ENCODE measurements at places on chromosomes 7 and 10.

DNA sequence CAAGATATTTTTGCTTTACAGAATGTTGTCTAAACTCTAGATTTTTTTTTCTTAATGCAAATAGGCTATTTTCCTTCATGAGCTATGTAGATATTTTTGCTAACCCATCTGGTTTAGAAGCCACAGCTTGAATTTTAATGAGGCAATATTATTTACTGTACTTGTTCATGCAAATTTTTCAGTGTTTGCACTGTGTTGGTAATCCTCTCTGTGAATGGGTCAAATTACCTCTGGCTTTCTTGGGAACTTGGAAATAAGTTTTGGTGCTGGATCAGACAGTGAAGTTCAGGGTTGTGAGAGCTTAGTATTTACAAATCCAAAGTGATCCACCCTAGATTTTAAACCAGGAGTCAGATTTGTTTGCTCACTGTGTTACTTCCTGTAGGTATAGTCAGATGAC lies 686.9 kb downstream of the NXPH1 start:
- no peak overlapping the region for H3K4me3 ChIP-seq
- H3K4me1 ChIP-seq = no peaks in the 10 kb centered on the region
- no peaks in the 10 kb centered on the region for H3K36me3 ChIP-seq
- no peak overlapping the region for H3K27ac ChIP-seq
- H3K27me3 ChIP-seq = no peaks in the 10 kb centered on the region

DNA sequence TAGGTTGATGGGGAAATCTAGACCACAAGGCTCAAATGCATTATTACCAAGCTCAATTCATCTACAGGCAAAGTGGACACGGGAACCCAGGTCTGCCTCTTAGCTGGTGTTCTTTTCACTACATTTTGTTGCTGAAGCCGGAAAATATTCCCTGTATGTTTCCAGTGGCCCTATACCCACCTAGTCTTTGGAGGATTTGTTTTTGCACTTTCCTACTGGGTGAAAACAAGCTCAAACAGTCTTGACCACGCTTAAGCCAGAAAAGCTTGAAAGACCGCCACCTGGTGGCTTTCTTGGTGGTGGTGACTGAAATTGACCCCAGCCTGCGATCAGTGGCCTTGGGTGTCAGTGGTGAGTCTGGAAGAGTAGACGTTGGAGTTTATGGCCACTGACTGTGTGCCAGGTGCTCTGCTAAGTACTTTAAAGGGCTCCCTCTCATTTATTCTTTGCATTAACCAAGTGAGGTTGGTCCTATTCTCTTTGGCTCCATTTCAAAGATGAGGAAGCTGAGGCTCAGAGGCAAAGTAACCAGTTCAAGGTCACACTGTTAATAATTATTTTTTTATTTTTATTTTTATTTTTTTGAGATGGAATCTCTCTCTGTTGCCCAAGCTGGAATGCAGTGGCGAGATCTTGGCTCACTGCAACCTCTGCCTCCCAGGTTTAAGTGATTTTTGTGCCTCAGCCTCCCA lies 11.1 kb upstream of the CRTAC1 start:
- H3K4me3 ChIP-seq = no peak overlapping the region
- peaks cover 80% of the 10 kb centered on the region for H3K27me3 ChIP-seq
- peaks cover 6% of the 10 kb centered on the region for H3K36me3 ChIP-seq
- no peak for DNase-seq
- H3K27ac ChIP-seq = no peak overlapping the region
- peaks cover 7% of the 10 kb centered on the region for H3K4me1 ChIP-seq

DNA sequence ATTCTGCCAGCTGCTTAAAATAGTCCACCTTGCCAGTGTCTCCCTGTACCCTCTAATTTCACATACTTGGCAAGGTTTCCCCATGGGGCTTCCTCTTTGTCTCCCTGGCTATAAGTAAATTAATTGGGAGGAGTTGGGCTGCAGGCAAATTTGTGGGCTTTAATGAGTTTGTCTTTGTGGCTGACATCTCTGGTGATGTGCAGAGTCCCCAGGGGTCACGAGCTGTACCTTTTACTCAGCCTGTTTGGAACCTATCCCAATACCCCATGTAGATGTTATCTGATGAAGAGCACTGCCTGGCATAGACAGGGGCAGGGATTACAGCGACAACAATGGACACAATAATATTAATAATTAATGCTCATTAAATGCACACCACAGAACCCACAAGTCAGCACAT lies 132.5 kb downstream of the SLIT1 start:
- H3K27ac ChIP-seq = no peak overlapping the region
- H3K4me1 ChIP-seq = no peaks in the 10 kb centered on the region
- DNase-seq = no peak
- peaks cover 31% of the 10 kb centered on the region for H3K27me3 ChIP-seq

GRCh38 chr10:60573336-60573735 lies 183.7 kb upstream of the ANK3 start:
- DNase-seq = no peak
- H3K27ac ChIP-seq = peak overlapping the region; percentile 92
- peak overlapping the region; percentile 82 for H3K4me3 ChIP-seq
- peaks cover 25% of the 10 kb centered on the region for H3K4me1 ChIP-seq
- peaks cover 9% of the 10 kb centered on the region for H3K27me3 ChIP-seq
- peaks cover 3% of the 10 kb centered on the region for H3K36me3 ChIP-seq

- no peaks in the 10 kb centered on the region for H3K27me3 ChIP-seq
- no peak overlapping the region for H3K27ac ChIP-seq
- DNase-seq = no peak
- no peak overlapping the region for H3K4me3 ChIP-seq
- H3K4me1 ChIP-seq = peaks cover 19% of the 10 kb centered on the region
- peaks cover 2% of the 10 kb centered on the region for H3K36me3 ChIP-seq
Measured at GRCh38 chr10:47287365-47287802, 12.6 kb upstream of the GDF10 start.

- H3K4me1 ChIP-seq = no peaks in the 10 kb centered on the region
- DNase-seq = no peak
- no peak overlapping the region for H3K27ac ChIP-seq
- H3K4me3 ChIP-seq = no peak overlapping the region
- no peaks in the 10 kb centered on the region for H3K36me3 ChIP-seq
- peaks cover 44% of the 10 kb centered on the region for H3K27me3 ChIP-seq
Measured at GRCh38 chr7:35546691-35547429, 148.1 kb downstream of the HERPUD2 start.

DNA sequence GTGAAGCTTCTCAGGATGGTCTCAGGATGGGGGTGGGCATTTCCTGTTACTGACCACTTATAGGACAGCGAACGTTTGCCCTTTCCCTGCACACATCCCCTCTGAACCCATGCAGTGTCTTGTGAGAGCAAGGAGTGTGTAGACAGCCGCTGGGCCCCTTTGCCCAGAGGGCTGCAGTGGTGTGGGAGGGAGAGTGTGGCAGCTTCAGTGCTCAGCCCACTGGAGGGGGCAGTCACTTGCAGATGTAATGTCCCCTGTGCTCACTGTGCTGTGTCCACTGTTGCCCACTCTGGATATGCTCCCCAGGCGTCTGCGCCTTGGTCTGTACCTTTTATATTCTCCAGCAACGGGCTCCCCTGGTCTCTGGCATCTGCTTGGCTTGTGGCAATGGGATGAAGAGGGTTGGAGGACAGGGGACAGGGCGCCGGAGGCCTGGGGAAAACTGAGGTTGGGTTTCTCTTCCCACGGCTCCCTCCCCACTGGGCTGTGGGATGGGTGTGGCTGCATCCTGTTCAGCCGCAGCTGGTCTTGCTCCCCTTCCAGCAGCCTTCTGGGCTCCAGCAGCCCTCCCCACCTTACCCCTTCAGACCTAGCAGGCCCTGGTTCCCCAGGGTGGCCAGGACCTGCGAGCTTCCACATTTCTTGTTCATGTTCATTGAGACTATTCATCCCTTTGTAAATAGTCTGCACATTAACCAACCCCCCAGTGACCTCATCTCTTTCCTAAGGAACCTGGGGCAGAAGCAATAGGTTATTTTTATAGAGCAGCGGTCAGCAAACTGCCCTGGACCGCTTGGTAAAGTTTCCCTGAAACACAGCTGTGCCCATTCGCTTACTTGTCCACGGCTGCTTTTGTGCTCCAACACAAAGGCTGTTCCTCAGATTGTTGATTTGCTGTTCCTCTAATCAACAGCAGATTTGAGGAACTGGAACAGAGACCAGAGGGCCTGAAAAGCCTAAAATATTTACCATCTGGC lies 6.1 kb downstream of the ZNF789 start:
- peaks cover 28% of the 10 kb centered on the region for H3K4me1 ChIP-seq
- H3K4me3 ChIP-seq = peak overlapping the region; percentile 63
- H3K36me3 ChIP-seq = no peaks in the 10 kb centered on the region
- no peak for DNase-seq
- no peaks in the 10 kb centered on the region for H3K27me3 ChIP-seq
- H3K27ac ChIP-seq = peak overlapping the region; percentile 84

DNA sequence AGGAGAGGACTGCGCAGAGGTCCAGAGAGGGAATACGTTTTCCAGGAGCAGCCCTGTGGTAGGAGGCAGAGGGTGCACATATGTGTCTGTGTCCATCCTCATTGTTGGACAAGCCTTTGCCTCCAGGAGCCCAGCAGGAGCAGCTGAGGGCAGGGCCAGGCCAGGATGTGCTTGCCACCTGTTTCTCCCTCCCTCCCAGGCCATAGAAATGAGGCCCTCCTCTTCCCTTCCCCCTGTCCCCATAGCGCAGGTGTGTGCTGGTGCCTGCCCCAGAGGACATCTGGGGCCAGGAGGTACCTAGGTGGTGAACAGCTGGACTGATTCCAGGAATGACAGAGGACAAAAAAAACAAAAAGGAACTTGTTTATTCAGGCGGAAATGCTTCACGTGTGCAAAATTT lies 10.5 kb upstream of the CXCL12 start:
- no peak overlapping the region for H3K27ac ChIP-seq
- no peak for DNase-seq
- H3K36me3 ChIP-seq = peaks cover 5% of the 10 kb centered on the region
- no peak overlapping the region for H3K4me3 ChIP-seq
- H3K4me1 ChIP-seq = peaks cover 2% of the 10 kb centered on the region
- peaks cover 56% of the 10 kb centered on the region for H3K27me3 ChIP-seq

DNA sequence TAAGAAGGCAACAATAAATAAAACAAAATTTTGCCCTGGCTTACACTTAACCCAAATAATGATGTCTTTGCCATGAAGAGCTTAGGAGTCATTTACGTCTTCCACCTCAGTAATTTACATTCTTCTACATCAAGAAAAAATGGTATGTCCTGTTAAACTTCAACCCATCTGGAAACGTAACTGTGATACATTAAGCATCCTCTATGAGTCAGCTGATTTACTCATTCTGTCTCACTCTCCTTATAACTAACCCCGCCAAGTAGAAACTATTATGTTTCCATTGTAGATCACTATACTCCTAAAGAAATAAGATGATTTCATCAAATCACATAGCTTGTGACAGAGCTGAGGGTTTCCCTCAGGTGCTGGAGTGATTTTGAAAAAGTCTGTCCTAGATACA lies 330.7 kb downstream of the CDC14C start:
- no peaks in the 10 kb centered on the region for H3K27me3 ChIP-seq
- no peak for DNase-seq
- H3K36me3 ChIP-seq = no peaks in the 10 kb centered on the region
- H3K4me1 ChIP-seq = no peaks in the 10 kb centered on the region

- no peak overlapping the region for H3K4me3 ChIP-seq
- H3K4me1 ChIP-seq = no peaks in the 10 kb centered on the region
- DNase-seq = no peak
Measured at GRCh38 chr7:116741625-116742316, 69.8 kb downstream of the MET start.

GRCh38 chr10:19956516-19957032 lies 140.3 kb downstream of the PLXDC2 start:
- H3K4me3 ChIP-seq = no peak overlapping the region
- H3K4me1 ChIP-seq = no peaks in the 10 kb centered on the region
- no peak for DNase-seq
- H3K27me3 ChIP-seq = no peaks in the 10 kb centered on the region
- no peaks in the 10 kb centered on the region for H3K36me3 ChIP-seq

DNA sequence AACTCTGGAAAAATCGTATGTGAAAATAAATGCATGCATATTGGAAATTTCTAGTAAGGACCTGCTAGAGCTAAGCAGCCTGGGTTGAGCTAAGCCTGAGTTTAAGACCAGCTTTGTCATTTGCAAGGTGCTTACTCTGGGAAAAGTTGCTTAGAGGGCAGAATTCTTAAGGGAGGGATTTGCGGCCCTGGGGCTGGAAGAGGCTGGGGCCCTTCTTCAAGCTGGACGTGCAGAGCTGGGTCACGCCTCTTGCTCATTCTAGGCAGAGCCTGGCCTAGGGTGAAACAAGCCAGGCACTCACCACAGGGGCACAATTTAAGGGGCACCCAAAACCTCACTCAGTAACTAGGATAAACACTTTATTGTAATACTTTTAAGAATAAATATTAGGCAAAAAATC lies 137.2 kb downstream of the ARHGAP22 start:
- H3K36me3 ChIP-seq = no peaks in the 10 kb centered on the region
- no peak for DNase-seq
- H3K4me3 ChIP-seq = no peak overlapping the region
- no peaks in the 10 kb centered on the region for H3K27me3 ChIP-seq

DNA sequence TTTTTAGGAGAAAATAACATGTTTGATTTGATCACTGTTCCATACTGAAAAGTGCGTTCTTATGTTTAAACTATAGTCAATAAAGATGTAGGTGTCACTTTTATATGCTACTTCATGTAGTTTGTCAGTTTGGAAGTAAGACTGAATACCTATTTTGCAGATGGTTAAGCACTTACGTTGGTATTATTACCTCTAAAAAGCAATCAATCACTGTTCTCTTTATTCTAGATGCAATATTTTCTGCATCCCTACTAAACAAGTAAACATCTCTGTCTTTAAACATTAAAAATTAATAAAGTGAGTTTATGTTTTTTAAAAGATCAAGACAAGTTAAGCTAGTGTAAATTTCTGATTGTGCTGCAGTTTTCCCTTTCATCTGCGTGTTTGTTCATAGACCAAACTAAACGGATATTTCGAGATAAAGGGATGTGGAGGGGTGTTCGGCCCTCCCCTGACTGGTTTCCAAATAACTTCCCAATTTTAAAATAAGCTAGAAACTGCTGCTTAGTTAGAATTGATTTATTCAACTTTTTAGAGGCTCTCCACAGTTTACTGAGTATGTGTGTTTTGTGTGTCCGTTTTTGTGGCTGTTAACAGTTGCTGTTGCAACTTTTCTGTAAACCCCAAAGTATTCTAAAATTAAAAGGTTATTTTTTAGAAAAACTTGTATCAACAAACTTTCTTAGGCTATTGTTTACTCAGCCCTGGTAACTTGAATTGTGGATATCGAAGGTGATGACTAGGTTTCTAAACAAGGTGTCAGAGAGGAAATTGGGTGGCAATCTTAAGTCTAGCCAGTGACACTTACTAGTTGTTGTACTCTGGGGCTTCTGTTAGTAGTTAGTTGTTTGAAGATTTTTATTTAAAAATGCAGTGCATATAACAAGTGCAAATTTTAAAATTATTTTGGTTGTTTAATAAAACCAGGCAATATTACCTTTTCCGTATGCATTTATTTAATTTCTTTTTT lies 974 bp downstream of the KIF11 start:
- H3K4me3 ChIP-seq = peak overlapping the region; percentile 99
- H3K36me3 ChIP-seq = peaks cover 2% of the 10 kb centered on the region
- DNase-seq = no peak
- H3K27ac ChIP-seq = peak overlapping the region; percentile 47

Measured in T-helper 17 cell (primary cell).